Femur (tissue), 1 donor: ENCODE measurements at places on chromosomes 6 and 20.

GRCh38 chr6:149990661-149991471, 27.1 kb downstream of the ULBP1 start:
- DNase-seq: no peak

- DNase-seq: no peak
Observed at GRCh38 chr6:155349129-155349528, 34.8 kb upstream of the TFB1M start.

DNA sequence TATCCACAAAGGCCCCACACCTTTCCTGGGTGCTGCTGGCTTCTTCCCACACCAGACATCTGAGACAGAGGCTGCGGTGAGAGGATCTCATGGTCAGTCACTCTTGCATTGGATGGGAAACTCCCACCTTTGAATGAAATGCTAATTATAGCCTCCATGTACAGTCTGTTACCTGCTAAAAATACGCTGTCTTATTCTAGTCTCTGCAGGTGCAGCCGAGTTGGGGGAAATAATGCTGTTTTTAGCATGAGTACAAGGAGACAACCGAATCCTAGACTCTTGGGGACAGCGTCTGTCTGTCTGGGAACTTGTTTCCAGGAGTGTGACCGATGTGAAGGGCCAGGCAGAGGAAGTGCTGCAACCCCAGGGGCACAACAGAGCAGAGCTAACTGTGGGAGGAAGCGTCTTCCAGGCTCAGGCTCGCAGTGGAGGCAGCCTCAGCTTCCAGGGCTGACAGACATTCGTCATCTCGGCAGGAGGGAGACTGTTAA, 286.2 kb downstream of the PREX1 start:
- DNase-seq: no peak

GRCh38 chr6:210778-211374, 81.4 kb upstream of the DUSP22 start:
- no peak for DNase-seq

GRCh38 chr6:33128318-33128717, 52.5 kb downstream of the HLA-DPB1 start:
- DNase-seq: no peak

- DNase-seq: no peak
Observed at GRCh38 chr6:39908838-39909583, 25.3 kb downstream of the MOCS1 start.

DNA sequence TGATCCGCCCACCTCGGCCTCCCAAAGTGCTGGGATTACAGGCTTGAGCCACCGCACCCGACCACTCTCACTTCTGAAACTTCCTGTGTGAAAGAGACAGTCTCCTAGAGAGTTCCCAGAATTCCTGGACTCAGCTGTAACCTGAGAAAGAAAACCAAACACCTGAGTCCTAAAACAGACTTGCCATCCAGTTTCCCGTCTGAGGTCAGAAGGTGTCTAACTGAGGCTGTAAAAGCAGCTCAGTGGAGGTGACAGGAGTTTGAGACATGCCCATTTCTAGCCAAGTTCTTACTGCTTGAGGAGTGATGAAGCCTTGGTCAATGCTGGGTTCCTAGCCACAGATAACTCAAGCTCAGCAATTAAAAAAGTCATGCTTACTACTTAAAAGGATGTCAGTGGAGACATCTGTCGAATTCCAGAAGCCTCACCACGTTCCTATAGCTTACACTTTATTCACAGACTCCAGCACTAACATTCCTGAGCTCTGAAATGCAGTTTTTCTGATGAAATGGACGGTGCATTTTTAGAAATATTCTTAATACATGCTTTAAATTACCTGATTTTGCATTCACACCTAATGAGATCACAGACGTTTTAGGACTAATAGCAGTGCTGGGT, 6.1 kb downstream of the UQCC2 start:
- DNase-seq: no peak

DNA sequence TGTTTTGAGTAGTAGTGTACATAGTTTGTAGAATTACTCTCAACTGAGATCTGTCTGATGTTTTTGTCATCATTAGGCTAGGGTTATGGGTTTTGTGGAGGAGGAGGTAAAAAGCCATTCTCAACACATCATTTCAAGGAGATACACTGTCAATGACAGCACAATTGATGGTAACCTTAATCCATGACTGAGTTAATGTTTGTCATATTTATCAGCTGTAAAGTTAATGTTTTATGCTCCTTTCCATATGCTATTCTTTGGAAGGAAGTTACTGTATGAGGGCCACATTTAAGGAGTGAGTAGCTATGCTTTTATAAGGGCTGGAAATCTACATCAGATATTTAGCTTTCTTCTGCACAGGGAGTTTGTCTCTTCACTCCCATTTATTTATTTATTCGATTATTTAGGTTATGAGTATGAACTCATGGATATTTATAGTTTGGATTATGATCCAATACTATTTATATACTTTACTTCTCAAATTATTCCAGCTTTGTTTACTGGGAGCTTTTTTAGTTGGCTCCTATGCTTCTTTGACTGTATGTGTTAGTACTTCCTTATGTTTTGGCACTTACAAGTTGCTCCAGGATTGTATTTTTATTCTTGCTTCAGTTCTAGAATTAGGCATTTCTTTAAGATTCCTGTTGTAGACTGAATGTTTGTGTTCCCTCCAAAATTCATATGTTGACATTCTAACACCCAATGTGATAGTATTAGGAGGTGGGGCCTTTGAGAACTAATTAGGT, 156.6 kb upstream of the HCRTR2 start:
- DNase-seq: no peak

DNA sequence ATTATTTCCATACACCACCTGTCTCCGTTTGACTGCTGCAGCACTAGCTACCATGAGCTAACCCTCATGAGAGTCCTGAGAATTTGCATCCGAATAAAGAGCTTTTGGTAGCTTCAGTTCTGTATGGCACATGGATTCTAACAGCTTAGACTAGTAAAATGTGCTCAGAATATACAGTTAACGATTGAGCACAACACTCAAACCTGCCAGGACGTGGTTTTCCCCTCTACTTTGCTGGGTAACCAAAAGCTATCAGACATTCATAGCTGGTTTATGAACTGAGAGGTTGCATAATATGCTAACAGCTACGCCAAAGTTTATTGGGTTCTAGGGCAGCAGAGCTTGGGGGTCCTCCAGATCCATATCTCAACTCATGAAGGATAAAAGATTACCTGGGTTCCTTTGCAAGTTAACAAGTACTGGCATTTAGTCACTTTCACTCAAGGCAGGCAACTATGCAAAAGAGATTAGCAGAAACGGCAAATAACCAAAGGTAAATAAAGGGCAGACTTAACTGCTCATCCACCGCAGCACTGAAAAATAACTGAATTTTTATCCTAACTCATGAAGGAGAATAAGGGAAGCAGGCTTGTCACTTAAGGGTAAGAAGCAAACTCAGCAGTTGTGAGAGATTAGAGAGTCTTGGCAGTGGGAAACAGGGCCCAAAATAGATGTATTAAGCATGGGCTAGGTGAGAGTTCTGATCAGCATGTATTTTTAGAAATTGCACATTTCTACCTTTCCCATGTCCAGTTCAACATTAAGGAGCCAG, 29.4 kb downstream of the NUDT3 start:
- no peak for DNase-seq

DNA sequence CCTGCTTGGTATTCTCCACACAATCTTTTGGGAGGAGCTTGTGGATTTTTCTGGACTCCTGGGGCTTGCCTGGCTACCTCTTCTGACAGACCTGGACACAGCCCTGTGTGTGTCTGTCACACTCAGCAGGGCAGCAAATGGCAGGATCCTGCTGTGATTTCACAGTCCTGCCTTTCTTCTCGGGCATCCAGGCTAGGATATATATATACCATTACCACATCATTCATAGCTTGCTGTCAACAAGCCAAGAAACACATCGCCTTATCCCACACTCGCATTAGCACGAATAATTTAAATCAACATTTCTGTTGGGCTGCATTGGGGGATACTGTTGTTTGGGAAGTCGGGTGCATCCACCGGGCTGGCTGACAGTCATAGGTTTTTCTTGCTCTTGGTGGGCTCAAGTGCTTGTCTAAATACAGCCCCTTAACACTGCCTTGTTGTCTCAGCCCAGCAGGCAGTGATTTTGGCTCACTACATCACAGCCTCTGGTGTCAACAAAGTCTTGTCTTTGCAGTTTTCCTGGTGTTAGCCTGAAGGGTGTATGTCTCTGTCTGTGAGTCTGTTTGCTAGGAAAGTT, 154.9 kb upstream of the FERMT1 start:
- DNase-seq: peak; percentile 31
